NCI-H1417 treated with DMSO at 0.1 percent for 48 hours (cell line): ENCODE measurements at places on chromosomes 16 and 17.

- no peak for DNase-seq
These were observed 95.2 kb upstream of the AXIN2 start for GRCh38 chr17:65656390-65657250.

GRCh38 chr17:10474536-10474935, 5.2 kb upstream of the MYH4 start:
- DNase-seq: no peak

- no peak for DNase-seq
These were observed 382.4 kb downstream of the SNX29 start for GRCh38 chr16:12358898-12359297.

- DNase-seq: no peak
These were observed 171.4 kb upstream of the DYNLRB2 start for GRCh38 chr16:80369138-80369958.

DNA sequence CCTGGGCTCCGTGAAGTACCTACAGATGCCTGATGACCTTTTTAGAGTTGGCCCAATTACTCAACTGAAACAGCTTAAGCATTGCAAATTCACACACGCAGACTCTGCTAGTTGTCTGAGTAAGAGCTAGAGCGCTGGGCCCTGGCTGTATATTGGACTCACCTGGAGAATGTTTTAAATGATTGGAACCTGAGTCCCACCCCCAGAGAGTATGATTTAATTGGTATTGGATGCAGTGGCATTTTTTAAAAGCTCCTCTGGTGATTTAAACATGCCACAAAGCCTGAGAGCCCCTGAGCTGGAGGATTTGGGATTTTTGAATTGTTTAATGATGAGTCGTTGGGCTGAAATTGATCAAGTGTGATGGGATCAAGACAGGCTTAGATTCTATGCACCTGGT, 143.9 kb upstream of the SDK2 start:
- no peak for DNase-seq

GRCh38 chr16:27455700-27456099, 53.7 kb downstream of the IL21R start:
- DNase-seq: no peak
